ENCODE measurements at places on chromosomes 11 and 22. TPM values are rescaled to one million over a fixed set of nuclear protein-coding genes. Genes with fewer than 3 reads are reported as not detected.

DNA sequence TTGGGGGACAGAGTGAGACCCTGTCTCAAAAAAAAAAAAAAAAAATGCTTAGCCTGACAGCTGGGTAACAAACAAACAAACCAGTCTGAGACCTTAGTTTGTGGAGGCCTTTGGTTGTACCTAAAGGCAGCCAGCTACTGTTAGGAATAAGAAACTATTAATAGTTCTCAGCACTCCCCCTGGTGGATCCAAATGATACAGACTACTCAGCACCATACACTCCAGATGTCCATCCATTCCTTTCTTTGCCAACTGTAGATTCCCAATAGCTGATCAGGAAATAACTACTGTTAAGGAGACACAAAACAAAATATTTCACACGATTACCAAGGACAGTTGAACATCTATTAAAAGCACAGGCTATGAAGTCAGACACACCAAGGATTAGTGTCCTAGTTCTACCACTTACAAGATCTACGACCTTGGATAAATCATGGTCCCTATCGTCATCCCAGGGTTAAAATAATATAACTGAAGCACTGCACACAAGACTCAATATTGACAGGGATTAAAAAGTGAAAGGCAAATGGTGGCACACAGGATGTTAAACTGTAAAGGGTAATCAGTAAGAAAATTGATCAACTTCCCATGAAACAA lies 17.2 kb downstream of the CLDN25 start:
- H3K36me3 ChIP-seq: peaks cover 23% of the 10 kb centered on the region
- no peaks in the 10 kb centered on the region for H3K27me3 ChIP-seq
- peak; percentile 30 for DNase-seq
- H3K27ac ChIP-seq: no peak overlapping the region

- H3K36me3 ChIP-seq: no peaks in the 10 kb centered on the region
- DNase-seq: no peak
- no peak overlapping the region for H3K27ac ChIP-seq
- peaks cover 16% of the 10 kb centered on the region for H3K27me3 ChIP-seq
Observed at GRCh38 chr11:119878990-119879389, 150.0 kb upstream of the NECTIN1 start.

GRCh38 chr11:63768237-63769041 lies at the start of gene ZFTA:
Gene ZFTA (minus strand): TSS chr11:63768775. CDS start chr11:63768622, 153 bp downstream.
- peak; percentile 64 for DNase-seq
- H3K4me1 ChIP-seq: peaks cover 15% of the 10 kb centered on the region
- no peaks in the 10 kb centered on the region for H3K36me3 ChIP-seq
- H3K27ac ChIP-seq: peak within 1 kb of the TSS; percentile 81
- H3K27me3 ChIP-seq: peaks cover 27% of the 10 kb centered on the region

Gene SNAP29
- total RNA-seq: 32.3 TPM

Gene IL10RA
- 202 TPM for total RNA-seq

DNA sequence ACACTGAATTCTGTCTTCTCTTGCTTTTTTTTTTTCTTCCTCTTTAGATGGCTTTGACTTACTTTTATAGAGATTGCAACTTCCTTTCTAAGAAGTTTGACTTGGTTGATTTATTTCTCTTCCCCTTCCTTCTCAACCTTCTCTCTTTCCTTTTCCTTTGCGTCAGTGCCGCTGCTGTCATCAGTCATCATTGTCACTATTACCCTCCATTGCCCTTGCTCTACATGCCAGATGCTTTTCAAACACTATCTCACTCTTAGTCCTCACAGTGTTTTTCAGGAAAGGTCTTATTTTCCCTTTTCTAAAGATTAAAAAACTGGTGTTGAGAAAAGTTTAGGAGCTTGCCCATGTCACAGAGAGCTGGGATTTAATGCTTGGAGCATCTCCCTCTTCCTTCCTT lies 74.7 kb upstream of the C11orf87 start:
- H3K27me3 ChIP-seq: no peaks in the 10 kb centered on the region
- no peaks in the 10 kb centered on the region for H3K36me3 ChIP-seq
- no peak overlapping the region for H3K4me3 ChIP-seq

DNA sequence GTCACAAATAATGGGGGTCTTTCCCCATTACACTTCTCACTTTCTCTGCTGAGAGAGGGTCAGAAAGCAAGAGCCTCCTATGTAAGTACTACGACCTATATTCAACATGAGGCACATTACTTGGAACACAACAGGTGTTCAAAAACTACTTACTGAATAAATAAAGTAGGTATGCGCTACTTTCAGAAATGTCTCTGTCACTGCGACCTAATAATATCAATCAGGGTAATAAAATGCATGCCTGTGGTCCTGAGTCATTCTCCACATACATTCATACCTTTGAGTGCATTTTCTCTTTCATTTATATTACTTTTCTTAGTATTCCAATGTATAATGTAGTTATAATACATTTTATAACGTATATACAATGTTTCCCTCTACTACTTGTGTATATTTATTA lies 838.9 kb downstream of the DLG2 start:
- H3K27me3 ChIP-seq: no peaks in the 10 kb centered on the region
- H3K27ac ChIP-seq: no peak overlapping the region
- no peak overlapping the region for H3K4me3 ChIP-seq
- H3K36me3 ChIP-seq: no peaks in the 10 kb centered on the region
- no peak for DNase-seq

- H3K27me3 ChIP-seq: no peaks in the 10 kb centered on the region
- no peak overlapping the region for H3K27ac ChIP-seq
Observed at GRCh38 chr22:36439481-36440271, 41.8 kb downstream of the TXN2 start.
